ENCODE measurements at places on chromosomes 6 and 20.

- DNase-seq, result no peak
These were observed 18.7 kb downstream of the UQCC2 start for GRCh38 chr6:33692760-33693158.

DNA sequence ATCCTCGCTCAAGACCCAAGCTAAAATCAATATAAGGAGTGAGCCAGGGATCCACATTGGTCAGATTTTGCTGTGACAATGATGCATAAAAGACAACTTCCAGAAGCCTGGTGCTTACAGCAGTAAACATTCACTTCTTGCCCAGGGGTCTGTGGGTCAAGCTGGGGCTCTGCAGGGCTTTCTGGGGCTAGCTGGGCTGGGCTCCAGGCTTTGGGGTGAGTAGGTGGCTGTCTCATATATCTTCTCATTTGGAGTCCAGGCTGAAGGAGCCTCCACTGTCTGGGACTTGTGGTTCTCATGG, 25.8 kb upstream of the TOP1 start:
- no peak for DNase-seq

- DNase-seq, result peak; percentile 89
These were observed 1.5 kb upstream of the GGT7 start for GRCh38 chr20:34874094-34874654.

DNA sequence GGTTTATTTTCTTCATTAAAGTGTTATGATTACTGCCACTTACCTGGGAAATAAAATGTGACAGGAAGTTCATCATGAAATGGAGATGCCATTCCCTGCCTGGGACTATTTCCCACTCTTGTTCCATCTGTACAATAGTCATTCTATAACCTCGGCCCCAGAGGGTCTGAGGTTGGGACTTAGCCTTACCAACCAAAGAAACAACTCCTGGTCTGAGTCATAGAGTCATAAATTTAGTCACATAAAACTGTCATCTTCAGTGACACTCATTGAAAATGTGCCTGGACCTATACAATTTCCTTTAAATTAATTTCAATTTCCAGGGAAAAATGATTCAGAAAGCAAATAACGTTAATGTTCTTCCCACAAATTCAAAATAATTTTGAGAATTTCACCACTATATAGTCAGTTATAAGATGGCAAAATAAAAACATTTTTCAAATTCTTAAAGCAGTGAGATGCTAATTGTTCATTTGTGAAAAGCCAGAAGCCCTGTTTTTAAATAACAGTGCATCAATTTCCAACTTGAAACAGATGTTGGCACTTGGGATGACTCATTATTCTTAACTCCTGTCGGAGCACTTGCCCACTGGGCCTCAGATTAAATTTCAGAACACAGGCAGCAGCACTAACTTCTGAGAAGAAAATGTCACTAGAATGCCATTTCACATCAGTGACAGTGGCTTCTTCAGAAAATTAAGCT, 201.2 kb upstream of the SMLR1 start:
- no peak for DNase-seq

GRCh38 chr6:160132776-160133338, 11.2 kb downstream of the SLC22A1 start:
- DNase-seq, result no peak

- DNase-seq, result peak; percentile 89
These were observed at the start of gene DSN1 for GRCh38 chr20:36773597-36774390. Gene DSN1 (minus strand): TSS chr20:36773763. CDS start chr20:36771458, 2,305 bp downstream.

DNA sequence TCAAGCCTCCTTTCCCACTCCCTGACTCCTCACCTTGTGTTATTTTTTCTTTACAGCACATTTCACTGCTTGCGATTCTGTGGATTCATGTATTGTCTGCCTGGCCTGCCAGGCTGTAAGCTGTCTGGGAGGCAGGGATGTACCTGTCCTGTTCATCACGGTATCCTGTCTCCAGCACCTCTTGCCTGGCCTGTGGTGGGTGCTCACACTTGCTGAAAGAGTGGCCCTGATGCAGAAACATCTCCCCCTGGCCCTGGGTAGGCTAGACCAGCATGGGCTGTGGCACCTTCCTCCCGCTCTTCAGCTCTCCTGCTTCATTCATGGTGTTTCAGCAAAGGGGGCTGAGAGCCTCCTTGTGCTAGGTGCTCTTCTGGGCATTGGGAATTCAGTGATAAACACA, 60.1 kb upstream of the KCNG1 start:
- no peak for DNase-seq

GRCh38 chr20:47334022-47334551, 22.4 kb downstream of the ZMYND8 start:
- DNase-seq, result peak; percentile 64

DNA sequence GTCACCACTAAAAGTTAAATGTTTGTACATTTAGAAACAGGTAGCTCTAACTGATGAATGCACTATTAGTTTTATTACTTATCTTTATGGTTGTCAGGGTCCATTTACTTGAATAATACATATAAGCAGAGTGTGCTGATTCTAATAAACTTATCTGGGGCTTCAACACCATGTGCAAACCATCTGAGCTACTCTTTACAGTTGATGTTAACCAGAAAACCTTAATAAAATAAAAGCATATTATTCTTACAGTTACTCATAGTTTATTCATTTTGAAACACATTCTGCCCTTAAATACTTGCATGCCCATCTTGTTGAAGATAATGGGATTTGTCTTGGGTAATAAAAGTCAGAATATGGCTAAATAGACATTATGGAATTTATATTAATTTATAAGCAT, 1042.2 kb downstream of the EPHA7 start:
- no peak for DNase-seq

GRCh38 chr20:63737945-63738686, 1.5 kb upstream of the SLC2A4RG start:
- no peak for DNase-seq

DNA sequence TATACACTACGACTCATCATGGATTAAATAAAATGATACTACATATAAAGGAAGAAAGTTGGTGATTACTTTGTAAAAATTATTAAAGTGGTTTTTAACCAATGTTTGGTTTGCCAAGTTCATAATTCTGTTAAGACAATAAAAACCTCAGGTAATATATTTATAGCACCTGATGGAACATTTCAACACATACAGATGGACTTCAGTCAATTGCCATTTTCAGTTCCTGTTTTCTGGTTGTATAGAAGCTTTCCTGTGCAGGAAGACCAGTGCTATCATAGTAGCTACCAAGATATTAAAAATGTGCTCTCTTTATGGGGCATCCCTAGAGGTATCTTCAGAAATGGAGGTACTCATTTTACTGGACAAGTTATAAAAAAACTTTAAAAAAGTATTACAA, 1686.4 kb downstream of the GRIK2 start:
- DNase-seq, result no peak

DNA sequence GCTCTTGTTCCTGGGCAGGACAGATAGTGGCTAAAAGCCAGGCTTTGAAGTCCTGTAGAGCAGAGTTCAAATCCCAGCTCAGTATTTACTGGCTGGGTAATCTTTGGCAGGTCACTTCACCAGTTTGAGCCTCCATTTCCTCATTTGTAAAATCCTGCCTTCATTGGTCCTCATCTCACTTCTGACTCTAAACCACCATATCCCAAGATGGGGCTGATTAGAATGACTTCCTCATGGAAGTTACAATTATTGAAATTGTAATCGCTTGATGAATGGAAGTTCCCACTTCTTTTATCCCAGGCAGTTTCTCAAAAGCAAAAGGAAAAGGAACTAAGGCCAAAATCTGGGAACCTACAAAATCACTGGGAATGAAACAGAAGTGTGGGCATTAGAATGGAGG, 35.9 kb upstream of the B4GALT5 start:
- no peak for DNase-seq

- peak; percentile 86 for DNase-seq
These were observed 42.5 kb downstream of the EIF2S2 start for GRCh38 chr20:34069341-34070078.

GRCh38 chr6:20717743-20718142, 183.5 kb downstream of the CDKAL1 start:
- DNase-seq, result no peak

GRCh38 chr6:6793388-6794250, 205.1 kb downstream of the LY86 start:
- no peak for DNase-seq

DNA sequence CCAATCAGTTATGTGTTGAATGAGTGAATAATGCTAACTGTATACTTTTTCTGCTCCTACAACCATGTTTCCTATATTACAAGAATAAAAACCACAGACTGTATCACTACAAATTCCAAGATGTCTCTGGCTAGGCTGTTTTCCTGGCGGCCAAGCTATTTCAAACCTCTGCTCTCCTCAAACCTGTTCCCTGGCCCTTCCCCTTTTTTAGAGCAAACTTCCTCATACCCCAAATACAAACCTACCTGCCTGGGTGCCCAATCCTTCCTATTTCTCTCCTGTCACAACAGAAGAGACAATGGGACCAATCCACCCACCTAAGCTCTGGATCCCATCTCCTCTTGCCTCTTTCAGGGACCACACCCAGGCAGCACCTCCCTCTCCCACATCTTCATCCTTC, 7.5 kb downstream of the TOMM34 start:
- no peak for DNase-seq

DNA sequence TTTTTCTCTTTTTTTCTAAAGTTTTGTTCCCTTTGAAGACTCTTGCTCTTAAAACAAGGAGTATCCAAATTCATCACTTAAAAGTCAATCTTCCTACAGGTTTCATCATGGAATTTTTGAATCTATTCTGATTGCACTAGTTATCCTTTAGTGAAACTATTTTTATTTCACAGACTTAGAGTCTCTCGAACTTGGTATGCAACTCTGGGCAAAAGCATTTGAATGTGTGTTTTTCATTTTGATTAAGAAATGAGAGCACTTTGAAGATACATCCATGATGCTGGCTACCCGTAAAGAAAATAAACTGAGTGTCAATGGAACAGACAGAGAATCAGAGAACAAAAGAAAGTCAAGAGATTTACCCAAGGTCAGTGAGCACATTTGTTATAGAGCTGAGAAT, 586.5 kb downstream of the EPM2A start:
- DNase-seq, result no peak

DNA sequence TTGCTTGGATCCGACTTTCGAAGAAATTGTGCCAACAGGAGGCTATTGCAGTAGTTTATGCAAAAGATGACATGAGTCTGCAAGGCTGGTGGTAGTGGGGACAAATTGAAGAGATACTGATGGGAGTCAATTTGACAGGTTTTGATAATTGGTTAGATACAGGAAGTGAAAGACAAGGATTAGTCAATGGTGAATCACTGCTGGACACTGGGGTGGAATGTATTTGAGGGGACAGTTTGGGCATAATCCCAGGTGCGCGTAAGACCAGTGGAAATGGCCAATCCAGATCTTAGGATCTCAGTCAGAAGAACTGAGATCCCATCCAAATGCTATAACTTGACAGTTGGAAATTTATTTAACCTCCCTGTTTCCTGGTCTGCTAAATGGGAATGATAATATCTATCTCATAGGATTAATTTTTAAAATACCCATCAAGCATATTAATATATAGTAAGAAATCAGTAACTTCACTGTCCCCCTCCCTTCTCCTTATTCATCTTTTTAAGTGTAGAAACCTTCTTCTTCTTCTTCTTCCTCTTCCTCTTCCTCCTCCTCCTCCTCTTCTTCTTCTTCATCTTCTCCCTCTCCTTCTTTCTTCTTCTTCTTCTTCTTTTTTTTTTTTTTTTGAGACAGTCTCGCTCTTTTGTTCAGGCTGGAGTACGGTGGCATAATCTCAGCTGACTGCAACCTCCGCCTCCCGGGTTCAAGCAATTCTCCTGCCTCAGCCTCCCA, 30.9 kb upstream of the ERVFRD-1 start:
- DNase-seq, result no peak

- no peak for DNase-seq
These were observed 699.0 kb downstream of the KHDRBS2 start for GRCh38 chr6:61586934-61587537.

- DNase-seq, result no peak
These were observed 6.7 kb upstream of the KHDC1L start for GRCh38 chr6:73231986-73232391.

- no peak for DNase-seq
These were observed 104.7 kb upstream of the IFNGR1 start for GRCh38 chr6:137323860-137324259.

- DNase-seq, result peak; percentile 37
These were observed 9.2 kb upstream of the HLA-DOB start for GRCh38 chr6:32825966-32826365.

DNA sequence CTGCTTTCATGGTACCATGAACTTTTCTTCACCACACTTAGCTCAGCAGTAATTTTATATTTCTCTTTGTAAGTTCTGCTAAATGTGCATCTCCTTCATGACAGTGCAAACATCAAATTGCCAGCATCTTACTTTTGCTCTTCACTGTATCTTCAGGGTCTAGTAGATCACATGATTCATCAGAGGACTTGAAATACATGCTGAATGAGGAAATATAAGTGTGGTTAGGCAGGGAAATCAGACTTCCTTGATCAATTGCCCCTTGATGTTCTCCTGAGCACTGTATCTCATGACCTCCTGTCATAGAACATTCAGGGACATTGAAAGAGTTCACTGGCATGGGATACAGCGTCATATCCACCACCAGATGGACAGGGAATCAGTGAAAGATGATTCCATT, 25.3 kb upstream of the POLR1H start:
- DNase-seq, result no peak

DNA sequence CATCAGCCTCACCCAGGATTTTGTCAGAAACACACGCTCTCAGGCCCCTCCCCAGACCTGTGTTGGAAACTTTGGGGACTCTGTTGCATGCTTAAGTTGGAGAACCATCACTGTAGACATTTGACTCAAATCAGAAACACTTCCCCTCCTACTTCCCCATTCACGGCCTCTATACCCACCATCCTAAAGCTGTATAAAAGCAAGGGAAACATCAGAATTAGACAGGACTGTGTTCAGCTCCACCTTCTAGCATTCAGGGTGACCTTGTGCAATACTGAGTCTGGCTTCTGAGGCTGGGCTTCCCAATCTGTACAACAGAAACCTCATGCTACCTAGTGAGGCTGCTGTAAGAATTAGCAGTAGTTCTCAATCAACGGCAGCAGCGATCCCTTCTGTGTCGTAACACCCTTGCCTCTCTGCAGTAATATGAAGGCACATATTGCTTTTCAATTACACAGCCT, 252.3 kb downstream of the LY86 start:
- peak; percentile 31 for DNase-seq

GRCh38 chr6:90811596-90812226, 224.8 kb upstream of the MAP3K7 start:
- DNase-seq, result no peak

- DNase-seq, result no peak
These were observed 72.9 kb upstream of the XRN2 start for GRCh38 chr20:21230220-21230619.

GRCh38 chr6:7100753-7101081, 7.0 kb upstream of the RREB1 start:
- no peak for DNase-seq

DNA sequence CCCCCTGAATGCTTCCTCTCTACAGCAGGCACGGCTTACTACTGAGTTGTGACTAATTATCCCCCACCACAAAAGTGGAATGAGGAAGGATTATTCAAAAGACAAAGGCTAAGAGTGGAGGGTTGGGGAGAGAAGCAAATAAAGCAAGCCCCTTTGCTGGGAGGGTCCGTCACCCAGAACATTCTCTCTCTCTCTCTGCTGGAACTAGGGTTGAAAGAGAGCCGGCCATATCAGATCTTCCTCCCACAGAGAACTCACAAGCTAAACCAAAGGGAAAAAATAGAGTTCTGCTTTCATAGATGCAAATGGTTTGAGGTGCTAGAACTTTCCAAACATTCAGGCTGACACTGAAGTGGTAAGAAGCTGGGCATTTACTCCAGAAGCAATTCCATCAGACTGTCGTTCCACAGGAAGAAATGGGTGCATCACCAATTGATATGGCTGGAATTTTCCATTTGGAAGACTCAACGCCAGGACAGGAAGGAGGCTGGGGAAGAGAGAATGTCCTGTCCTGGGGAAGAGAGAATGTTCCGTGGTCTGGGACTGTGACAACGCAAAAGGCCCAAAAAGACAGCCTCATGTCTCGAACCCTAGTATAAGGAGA, 7.9 kb downstream of the ZMYND8 start:
- DNase-seq, result peak; percentile 49

Data from globus pallidus (tissue), 1 donor.